ENCODE measurements at places on chromosomes 5 and 9. TPM values are rescaled to one million over a fixed set of nuclear protein-coding genes. Genes with fewer than 3 reads are reported as not detected.

The AGXT2 gene
- total RNA-seq = not detected

The DMRT3 gene
- total RNA-seq = not detected

The DMRT2 gene
- 1.2 TPM for total RNA-seq

The LEAP2 gene
- 4.4 TPM for total RNA-seq

- no peak for DNase-seq
These were observed 311.5 kb upstream of the TARS1 start for GRCh38 chr5:33129309-33129708.

DNA sequence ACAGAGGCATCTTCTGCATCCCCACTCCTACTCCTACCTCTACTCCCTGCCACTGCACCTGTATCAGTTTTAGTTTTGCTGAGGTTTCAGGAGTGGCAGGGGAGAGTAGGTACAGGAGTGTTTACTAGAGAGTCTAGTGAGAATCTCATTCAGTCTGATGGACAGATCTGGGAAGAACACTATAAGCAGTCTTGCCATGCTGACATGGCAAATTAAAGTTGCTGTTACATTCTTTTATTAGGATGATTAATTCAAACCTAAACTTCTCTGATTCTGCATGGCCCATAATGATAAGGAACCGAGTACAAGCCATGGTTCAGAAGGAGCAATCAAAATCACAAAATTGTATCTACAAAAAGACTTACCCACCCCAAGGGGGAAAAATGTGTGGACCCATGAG lies 7.4 kb downstream of the ARSK start:
- DNase-seq = no peak

GRCh38 chr9:107155244-107155817 lies 127.7 kb upstream of the RAD23B start:
- DNase-seq = no peak

GRCh38 chr5:56908942-56909293 lies 478 bp upstream of the SETD9 start:
- no peak for DNase-seq

- no peak for DNase-seq
These were observed 197.7 kb downstream of the MCTP1 start for GRCh38 chr5:95086927-95087815.

DNA sequence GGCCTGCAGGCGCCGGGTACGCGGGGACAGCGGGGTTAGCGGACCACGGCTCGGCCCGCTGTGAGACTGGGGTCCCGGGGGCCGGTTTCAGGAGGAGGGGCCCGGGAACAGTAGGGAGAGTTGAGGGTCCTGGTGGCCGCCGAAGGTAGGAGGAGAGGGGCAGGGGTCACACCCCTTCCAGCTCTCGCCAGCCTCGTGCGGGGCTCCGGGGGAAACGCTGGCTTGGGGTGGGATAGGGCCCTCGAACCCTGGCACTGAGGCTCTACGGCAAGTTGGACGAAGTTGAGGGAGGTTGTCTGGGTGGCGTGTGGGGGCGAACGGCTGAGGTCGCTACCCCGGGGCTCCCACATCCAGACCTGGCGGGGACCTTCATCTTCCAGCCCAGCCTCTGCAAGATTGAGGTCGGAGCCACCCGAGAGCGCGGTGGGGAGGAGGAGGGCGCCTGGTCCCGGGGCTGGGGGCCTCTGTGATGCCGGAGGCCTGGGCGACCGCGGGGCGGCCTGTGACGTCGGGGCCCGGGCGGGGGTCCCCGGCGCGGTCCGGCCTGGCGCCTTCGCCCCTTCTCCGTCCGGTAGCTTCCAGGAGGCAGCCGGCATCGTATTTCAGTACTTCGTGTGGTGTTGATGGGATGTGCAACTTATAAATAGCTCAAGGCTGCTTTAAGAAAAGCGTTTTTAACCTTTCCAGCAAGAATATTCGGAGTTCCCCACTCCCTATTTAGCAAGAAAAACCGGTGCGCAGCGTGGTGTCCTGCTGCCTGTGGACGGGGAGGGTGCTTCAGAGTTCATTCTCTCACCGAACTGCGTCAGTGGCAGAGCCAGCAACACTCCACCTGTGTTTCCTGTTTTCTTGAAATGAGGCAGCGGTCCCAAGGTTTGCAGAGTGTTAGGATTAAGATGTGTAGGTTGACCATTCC lies 902 bp downstream of the HABP4 start:
- peak; percentile 14 for DNase-seq

DNA sequence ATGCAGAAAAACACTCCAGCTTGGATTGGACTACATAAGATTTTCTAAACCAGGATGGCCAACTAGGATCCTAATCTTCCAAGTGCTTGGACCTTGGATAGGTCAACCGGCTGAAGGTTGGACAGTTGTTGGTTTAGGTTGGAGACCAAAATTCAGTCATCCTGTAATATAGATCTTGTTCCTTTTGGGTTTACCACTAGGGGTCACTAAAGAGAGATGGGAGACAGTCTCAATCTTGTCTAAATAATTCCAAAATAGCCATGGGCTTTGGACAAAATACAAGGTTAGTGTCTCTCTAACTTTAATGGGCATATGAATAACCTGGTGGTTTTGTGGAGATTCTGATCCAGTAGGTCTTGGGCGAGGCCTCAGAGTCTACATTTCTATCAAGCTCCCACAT lies 148.7 kb upstream of the ERCC6L2 start:
- no peak for DNase-seq

DNA sequence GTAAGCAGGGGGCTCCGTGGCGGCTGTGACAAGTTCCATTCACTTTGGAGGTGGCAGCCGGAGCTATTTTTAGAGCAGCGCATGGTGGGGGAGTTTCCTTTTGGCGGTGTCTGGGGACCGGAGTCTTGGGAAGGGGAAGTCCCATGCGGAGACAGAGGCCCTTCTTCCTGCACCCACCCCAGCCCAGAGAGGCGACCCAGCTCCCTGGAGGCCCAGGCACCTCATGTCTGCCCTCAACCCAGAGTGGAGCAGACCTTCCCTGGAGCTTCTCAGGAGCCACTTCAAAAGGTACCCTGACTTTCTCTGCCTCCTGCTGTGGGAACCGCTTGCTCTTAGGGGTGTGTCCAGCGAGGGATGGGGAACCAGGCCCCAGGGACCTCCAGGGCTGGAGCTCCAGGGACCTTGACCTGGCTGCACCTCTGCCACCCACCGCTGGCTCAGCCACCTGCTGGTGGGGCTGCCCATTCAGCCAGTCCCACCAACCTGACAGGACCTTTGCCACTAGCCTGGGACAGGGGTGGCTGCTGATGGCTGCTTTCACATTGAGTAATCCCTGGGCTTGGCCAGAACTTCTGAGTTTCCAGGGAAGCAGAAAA lies 34.1 kb downstream of the NEK6 start:
- peak; percentile 24 for DNase-seq

- DNase-seq = peak; percentile 19
These were observed 97.1 kb downstream of the ENTREP1 start for GRCh38 chr9:69421908-69422801.

DNA sequence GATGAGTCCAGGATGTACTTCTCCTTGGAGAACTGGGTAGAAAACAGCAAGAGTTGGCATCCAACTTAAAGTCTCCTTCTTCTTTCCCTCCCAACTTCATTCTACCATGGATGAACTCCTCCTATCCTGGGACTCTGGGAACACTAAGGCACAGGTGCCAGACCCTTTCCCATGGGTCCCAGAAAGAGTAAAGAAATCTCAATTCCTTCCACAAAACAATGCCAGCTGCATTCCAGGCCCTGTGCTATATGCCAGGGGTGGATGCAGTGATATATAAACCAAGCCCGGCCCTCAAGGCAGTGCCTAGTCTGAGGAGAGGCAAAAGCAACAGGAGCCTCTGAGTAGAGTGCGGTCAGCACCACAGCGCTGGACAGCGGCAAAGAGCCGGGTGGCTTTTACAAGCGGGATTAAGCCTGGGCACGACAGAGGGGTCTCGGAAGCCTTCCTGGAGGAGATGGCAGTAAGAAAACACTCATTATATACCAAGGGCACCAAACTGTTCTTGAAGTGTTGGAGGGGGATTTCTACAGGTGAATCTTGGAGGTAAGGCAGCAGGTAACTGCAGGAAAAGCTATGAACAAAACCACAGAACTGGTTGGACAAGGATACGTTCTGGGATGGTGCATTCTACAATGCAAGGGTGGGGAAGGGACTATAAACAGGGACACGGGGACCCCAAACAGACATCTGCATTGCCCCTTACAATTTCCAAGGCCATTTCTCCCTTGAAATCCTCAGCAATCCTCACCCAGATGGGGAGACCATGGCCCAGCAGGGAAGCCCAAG lies 16.4 kb upstream of the TOR2A start:
- no peak for DNase-seq
